T-cell (primary cell): ENCODE measurements at places on chromosomes 16 and 17.

- DNase-seq = peak; percentile 99
These were observed at the start of gene BFAR for GRCh38 chr16:14632693-14633569. TSS of gene BFAR (plus strand) at chr16:14632951. CDS start at chr16:14644347, 11,396 bp downstream.

DNA sequence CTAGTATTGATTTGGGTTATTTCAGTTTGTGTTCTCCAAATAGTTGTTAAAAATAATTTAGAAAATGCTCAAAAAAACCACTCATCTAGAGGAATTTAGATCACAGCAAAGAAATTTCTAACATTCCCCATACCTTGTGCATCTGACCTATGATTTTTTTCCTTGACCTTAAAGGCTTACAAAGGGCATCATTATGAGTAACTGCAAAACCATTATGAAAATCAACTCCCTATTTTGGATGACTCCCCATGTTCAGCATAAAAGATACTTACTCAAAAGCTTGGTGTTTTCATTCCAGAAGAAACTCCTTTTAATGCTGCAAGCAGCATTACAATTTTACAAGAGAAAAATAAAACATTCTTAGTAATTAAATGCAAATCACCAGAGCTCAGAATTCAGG, 83.2 kb downstream of the GRIN2A start:
- DNase-seq = no peak

DNA sequence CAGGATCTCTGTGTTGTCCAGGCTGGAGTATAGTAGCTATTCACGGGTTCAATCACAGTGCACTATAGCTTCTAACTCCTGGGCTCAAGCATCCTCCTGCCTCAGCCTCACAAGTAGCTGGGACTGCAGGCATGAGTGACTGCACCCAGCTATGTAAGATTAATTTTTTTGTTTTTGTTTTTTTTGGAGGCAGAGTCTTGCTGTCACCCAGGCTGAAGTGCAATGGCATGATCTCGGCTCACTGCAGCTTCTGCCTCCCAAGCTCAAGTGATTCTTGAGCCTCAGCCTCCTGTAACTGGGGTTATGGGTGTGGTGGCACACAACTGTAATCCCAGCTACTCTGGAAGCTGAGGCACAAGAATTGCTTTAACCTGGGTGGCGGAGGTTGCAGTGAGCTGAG, 15.8 kb downstream of the PPM1D start:
- no peak for DNase-seq

DNA sequence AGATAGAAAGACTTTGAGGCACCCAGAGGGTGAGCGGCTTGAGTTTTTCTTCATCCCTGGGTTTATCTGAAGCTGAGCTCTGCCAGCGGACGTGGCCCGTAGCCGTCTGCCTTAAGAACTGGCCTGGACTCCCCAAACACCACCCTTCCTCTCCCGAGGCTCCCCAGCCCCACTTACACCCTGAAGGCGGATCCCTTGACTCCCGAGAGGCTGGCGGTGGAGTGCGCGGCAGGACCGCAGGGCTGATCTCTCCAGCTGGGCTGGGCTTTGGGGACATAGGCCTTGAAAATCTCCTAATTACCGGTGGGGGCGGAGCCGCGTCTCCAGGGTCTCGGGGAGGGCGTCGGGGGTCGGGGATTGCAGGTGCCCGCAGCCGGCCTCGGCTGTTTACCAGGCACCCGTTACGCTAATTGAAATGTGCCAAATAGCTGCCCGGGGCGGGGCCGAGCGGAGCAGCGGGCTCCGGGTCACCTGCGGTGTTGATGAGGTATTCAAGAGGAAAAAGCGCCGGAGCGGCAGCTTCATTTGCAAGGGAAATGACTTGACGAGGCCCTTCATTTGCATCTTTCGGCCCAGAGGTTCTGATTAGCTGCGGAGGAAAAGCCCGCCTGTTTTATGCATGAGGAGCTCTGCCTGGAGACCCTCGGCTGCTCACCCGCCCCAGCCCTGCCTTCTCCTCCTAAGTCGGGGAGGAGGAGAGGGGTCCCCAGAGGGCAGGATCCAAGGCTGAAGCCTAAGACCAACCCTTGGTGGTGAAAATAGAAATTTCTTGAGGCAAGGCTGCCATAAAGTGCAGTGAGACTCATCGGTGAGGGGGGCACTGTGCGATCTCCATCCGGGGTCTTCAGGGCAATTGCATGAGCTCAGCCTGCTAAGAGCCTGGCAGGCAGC, 100.7 kb downstream of the MGAT5B start:
- DNase-seq = peak; percentile 55

DNA sequence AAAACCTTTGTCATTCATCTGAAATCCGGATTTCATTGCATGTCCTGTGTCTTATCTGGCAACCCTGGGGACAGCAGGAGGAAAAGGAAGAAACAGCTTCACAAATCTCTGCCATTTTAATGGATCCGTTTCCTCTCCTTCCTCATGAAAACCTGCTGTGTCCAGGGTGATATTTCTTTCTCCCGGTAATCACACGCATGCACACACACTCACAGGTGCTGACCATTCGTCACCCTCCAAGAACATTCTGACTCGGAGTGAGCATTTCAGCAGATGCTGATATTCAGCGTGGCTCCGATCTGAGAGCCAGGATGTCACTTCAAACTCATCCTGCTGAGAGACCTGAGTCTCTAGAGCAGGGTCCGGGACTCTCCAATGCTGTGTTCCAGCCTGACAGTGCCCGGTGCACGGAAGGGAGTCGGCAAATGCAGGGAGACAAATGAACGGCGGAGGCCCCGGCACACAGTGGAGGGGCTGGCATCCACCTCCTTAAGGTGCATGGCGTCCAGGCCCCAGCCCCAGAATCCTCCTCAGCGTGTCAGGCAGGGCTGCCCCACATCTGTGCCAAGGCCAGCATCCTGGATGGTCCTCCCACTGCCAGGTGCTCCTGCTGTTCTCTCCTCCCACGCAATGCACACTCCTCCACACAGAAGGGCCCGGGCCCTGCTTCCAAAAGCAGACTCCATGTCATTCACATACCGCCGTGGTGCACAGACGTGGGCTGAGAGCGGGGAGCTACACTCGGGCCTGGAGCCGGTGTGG, 70.7 kb downstream of the RBFOX3 start:
- no peak for DNase-seq

DNA sequence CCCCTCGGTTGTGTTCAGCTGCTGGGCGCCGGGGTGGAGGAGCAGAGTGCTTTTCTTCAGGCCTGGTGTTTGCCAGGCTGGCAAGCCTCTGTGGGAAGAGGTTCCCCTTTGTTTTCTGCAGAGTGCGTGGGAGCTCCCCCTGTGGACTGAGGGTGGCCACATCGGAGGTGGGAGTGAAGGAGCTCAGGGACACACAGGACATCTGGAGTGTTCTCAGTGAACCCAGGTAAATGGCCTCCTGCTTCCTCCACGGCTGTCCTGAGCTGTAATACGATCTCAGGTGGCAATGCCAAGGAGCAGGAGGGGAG, 39.2 kb upstream of the IRF8 start:
- DNase-seq = no peak

DNA sequence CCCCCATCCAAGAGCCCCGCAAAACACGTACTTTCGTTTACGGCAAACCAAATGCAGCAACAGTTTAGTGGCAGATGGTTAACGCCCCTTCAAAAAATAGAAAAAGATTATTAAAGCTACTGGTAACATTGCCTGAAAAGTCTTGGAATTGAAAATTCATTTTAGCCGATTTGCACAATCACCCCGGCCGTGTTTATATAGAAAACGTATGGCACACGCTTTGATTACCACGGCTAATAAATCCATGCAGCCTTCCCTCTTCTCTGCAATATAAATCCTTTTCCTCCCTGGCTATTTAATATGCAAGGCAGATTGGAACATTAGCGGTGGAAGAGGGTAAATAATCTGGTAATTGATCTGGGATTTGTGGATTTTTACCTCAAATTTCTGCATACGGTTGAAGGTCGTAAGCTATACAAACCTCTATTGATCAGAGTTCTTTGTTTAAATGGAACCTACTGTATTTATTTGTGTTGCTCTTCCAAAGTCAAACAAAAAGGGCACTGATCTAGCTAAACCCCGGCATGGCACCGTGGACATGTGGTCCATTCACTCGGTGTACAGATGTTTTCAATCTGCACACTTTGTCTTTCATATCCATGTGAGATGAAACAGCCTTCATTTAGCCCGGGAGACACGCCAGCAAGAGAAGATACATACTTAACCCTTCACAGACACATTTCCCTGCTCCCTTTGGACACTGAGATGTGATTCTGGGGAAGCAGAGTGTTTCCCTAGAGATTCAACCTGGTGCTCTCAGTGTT, 238.1 kb upstream of the MAF start:
- no peak for DNase-seq

DNA sequence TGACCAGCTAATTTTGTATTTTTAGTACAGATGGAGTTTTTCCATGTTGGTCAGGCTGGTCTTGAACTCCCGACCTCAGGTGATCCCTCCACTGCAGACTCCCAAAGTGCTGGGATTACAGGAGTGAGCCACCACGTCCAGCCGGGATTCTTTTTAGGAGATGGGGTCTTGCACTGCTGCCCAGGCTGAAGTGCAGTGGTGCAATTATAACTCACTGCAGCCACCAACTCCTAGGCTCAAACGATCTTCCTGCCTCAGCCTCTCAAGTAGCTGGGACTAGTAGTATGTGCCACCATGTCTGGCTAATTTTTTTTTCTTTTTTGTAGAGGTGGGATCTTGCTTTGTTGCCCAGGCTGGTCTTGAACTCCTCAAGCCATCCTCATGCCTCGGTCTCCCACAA, 56.4 kb upstream of the MGAT5B start:
- DNase-seq = no peak

DNA sequence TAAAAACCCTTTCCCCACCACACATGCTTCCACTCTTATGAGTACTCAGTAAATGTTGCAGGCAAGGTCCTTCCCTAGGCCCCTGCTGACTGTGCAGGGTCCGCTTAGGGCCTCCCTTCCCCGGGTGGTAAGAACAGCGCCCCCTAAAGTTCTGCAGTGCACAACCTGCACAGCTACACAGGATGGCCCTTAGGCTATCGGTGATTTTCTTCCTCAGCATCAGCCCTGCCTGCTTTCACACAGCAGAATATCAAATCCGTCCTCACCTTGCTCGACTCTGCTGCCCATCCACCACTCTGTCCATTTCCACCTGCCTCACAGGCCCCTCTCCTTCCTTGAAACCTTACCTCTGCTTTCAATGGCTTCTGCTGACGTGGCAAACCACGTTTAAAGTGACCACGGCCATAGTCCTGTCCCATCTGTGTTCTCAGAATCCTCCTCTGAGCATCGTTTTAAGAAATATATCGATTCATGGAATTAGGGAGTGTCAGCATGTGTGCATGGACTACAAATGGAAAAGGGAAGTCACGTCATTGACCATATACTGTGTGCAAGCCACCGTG, 51.4 kb upstream of the TMEM132E start:
- DNase-seq = no peak

GRCh38 chr16:69555437-69555836, 10.3 kb upstream of the NFAT5 start:
- DNase-seq = no peak

GRCh38 chr16:82585675-82586074, 41.1 kb upstream of the CDH13 start:
- DNase-seq = no peak

DNA sequence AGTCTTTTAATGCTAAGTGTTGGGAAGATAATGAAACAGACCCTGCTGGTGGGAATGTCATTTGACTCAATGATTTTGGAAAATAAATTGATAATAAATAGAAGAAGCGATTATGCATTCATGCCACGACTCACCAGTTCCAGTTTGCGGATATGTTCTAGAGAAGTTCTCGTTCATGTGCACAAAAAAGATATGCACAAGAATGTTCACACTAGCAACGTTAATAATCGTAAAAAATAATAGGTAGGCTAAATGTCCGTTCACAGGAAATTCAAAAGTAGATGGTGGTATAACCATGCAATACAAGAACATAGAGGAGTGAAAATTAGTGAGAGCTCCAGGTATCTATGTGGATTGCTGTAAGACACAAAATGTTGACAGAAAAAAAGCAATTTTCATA, 59.8 kb downstream of the NACA2 start:
- no peak for DNase-seq

DNA sequence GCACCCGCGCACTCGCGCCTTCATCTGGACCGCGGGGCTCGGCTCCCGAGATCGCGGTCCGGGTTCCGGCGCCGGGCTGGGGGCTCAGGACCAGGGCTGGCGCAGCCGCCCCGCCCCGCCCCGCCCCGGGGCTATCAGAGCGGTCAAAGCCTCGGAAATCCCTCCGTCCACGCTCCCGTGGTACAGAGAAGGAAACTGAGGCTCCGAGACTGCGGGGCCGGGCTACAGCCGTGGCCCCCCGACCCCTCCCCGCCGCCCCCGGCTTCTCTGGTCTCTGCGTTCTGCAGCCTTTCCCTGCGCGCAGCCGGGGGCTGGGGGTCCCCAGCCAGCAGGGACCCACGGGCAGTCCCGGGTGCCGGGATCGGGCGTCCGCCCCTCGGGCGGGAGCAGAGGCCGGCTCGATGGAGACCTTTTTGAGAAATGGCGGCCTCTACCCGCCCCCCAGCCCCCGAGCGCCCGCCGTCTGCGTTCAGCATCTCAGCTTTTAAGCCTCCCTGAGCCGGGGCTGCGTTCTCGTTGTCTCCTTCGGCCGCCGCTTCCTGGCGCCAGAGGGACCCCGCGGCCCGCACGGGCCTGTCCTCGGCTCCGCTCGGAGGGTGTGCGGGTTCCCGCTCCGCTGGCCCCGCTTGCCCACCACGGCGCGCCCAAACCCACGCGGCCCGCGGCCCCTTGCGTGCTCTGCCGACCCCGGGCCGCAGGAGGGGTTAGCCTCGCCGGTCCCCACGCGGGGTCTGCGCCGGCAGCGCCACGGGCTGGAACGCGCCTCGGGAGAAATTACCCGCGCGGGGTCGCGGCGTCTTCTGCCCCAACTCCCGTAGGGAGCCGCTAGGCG, 1.5 kb upstream of the NPTX1 start:
- DNase-seq = peak; percentile 34

- DNase-seq = no peak
These were observed 2.8 kb upstream of the DNASE1 start for GRCh38 chr16:3651461-3652372.

DNA sequence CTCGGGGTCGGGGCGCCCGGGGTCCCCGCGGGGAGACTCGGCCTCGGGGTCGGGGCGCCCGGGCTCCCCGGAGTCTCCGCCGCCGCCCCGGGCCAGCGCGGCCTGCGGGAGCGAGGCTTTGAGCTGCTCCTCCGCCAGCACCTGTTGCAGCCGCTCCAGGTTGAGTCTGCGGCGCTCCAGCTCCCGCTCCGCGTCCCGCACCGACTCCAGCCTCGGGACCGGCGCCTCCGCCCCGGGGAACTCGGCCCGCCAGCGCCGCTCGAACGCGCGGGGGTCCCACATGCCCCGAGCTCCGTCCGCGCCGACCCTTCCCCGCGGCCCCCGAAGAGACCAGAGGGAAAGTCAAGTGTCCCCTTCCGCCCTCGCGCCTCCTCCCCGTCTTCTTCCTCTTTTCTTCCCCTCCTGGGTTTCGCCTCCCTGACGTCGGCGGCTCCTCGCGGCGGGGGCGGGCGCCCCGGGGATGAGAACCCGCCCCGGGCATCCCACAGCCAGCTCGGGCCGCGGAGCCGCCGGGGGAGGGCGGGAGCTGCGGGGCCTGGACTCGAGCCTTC, 40.8 kb upstream of the BHLHA9 start:
- DNase-seq = peak; percentile 21
